Suppressor macrophage (primary cell): ENCODE measurements at places on chromosomes 2 and 18.

DNA sequence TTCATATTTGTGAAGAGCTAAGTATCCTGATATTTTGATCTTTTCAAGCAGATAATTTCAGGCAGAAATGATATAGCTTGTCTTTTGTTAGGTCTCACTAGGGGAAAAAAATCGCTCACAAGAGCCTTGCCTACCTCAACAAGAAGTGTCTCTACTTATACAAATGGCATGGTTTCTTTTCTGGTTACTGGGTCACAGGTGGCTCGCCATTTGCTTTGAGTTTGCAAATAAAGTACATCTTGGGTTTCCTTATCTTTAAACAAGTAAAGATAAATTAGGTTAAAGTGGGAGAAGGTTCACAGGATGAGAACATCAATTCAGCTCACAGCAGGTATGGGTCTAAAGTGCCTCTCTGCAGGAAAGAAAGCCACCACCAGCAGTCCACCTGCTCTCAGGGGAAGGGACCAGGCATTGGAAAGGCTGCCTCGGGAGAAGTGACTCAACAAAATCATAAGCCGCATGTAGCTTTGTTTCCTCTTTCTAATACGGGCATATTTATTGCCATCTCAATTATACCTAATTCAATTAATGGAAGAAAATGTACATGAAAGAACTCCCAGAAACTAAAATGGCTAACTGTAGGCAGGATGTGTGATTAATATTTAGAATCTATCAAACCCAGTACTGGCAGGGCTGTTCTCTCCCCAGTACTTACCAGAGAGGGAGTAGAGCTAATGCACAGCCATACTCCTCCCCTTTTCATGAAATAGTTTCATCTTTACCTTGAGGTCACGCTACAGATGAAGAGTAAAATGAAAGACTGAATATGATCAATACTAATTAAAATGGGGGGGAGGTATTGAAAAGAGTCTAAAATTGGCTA is 28.3 kb downstream of the CDC42EP3 start:
- DNase-seq, result peak; percentile 45

- no peak for DNase-seq
These were observed 443.7 kb downstream of the BCL11A start for GRCh38 chr2:60109744-60110143.

GRCh38 chr2:143468341-143468888 is 339.2 kb downstream of the ARHGAP15 start:
- no peak for DNase-seq

- peak; percentile 89 for DNase-seq
These were observed 19.9 kb downstream of the ABCG5 start for GRCh38 chr2:43818761-43819160.

- no peak for DNase-seq
These were observed 19.8 kb upstream of the DDX18 start for GRCh38 chr2:117794668-117795067.

DNA sequence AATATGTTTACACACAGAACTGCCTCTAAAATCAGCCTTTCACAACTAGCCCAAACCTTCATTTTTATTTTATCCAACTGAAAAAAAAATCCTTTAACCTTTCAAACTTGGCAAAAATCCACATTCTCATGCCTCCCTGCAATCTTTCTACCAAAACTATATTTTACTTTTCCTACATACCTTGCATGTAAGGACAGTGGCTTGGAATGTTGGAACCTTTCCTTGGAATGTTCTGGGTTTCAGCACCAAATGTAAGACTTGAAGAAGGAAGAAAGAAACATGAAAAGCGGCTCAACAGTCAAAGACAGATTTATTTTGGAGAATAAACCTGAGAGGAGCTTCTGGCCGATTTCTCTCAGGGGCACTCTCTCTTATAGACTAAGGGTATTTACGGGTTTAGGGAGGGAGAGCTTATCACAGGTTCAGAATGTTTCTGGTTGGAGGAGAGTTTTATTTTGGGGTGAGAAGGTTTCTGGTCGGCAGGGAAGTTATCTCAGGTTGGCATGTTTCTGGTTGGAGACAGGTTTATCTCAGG is 79.7 kb downstream of the RRM2 start:
- no peak for DNase-seq

DNA sequence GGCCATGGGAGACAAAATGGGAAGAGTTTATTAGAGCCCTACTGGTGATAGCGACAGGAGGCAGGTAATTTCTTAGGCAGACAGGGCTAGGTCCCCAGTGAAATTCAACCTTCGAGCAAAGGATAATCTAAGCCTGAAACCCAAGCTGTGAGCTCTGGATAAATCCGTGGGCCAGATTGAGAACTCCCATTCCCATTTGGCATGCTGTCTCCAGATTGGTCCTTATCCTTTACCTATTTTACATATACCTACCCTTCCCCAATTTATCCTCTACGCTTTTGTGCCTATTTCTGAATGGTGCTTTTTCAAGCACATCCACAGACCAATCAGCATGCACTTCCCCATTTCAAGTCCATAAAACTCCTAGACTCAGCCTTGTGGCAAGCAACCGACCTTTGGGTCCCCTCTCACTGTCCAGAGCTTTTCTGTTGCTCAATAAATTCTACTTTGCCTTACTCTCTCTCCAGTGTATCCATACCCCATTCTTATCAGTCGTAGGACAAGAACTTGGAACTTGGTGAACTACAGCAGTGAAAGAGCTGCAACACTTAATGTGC is 268.0 kb downstream of the MYCN start:
- no peak for DNase-seq

DNA sequence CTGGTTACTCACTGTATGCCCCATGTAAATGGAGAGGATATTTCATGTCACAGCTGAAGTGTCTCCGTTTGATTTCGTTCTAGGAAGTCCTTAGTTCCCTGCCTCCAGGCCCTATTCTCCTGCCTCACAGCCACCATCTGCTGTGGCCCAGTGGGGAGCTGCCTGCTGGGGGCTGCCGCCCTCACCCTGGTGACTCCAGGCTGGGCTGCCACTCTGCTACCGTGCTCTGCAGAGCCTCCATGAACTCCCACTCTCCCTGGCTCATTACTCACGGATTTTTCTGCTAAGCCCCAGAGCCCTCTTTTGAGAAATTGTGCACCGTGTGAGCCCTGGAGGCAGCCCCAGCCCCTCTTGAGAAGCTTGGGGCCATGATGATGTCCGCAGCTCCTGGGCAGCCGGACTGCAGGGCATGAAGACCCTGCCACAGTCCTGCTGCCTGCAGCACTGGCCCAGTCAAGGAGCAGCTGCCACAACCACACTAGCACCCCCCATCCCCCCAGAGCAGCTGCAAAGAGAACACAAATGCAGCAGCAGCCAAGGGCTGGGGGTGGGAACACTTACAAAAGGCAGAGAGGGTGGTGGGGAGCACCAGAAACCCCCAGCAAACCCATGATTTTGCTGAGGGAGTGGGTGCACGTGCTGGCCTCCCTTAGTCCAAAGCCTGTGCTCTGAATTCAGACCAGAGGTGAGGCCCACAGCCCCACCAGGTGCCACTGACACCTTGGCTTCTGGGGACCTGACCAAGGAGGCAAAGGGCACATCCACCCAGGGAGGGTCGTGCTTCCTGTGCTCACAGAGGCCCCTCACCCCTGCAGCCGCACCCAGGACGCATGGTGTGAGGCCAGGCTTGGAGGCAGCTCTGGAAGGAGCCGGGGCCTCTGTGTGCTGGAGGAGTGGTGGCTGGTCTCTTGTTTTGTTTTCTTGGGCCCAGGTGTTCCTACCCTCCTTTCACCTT is 270.2 kb upstream of the RAB6C start:
- DNase-seq, result no peak

DNA sequence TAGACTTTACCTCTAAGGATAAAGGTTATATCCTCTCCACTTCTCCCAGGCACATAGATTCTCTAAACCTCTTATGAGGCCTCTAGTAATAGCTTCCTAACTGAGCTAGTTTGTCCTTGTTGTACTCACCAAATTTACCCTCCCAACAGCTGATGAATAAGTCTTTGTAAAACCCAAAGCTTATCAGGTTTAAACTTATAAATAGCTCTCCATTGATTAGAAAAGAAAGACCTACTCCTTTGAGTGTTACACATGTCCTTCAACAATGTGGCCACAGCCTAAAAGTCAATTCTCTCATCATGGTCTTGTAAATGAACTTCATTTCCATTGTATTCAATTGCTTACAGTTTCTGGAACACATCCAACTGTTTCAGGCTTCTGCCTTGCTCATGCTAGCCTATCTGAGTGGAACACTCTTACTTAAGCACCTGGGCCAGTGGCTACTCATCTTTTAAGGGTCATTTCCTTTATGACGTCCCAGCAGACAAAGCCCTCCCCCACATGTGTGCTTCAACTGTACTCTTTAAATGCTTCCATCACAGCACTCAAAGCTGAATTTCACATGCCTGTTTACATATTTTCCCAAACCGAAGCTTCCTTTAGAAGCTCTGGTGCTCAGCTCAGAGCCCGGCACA is 131.6 kb downstream of the CDH2 start:
- no peak for DNase-seq

GRCh38 chr2:36539631-36540030 is 58.3 kb downstream of the FEZ2 start:
- no peak for DNase-seq

- DNase-seq, result peak; percentile 61
These were observed 133.4 kb downstream of the AFF3 start for GRCh38 chr2:100008956-100009355.

- no peak for DNase-seq
These were observed 107.0 kb downstream of the STRN start for GRCh38 chr2:36859366-36859792.

DNA sequence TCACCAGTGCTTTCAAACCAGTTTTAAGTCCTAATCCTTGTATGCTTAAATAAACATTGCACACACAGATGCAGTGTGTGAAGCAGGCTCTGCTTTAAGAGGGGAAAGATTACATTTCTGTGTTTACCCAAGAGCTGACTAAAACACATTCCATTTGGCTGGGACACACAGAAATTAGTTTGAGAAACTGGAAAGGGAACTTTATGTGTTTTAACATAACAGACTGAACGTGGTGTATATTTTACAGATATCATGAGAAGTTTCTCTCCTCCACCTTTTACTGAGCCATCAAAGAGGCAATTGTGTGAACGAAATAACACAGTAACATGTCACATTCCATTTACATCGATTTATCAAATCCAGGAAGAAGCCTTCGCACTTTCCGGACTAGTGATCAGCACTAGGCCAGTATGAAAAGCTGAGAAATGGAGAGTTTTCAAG is 121.8 kb downstream of the MAIP1 start:
- no peak for DNase-seq

- DNase-seq, result no peak
These were observed 133.6 kb downstream of the NFATC1 start for GRCh38 chr18:79529296-79529695.

- no peak for DNase-seq
These were observed 45.2 kb downstream of the ITGA6 start for GRCh38 chr2:172472446-172473033.

GRCh38 chr2:169159686-169160085 is 90.3 kb downstream of the DHRS9 start:
- no peak for DNase-seq

DNA sequence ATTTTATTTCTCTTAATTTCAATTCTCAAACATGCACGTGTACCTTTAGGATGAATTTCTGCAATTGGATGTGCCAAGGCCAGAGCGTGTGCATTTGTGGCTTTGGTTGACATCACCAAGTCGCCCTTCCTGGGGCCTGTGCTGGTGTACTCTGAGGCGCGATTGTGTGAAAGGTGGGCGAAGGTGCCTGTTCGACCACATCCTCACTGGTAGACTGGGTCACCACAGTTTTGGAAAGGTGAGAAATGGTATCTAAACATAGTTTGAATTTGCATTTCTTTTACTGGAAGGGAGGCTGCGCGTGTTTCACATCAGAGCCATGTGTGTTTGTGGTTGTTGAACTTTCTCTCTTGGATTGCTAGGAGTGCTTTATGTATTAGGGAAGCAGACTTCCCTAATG is 89.8 kb downstream of the LDLRAD4 start:
- DNase-seq, result no peak

- no peak for DNase-seq
These were observed 19.3 kb downstream of the PPP4R1 start for GRCh38 chr18:9594823-9595596.

GRCh38 chr2:51256736-51257135 is 224.8 kb upstream of the NRXN1 start:
- no peak for DNase-seq

DNA sequence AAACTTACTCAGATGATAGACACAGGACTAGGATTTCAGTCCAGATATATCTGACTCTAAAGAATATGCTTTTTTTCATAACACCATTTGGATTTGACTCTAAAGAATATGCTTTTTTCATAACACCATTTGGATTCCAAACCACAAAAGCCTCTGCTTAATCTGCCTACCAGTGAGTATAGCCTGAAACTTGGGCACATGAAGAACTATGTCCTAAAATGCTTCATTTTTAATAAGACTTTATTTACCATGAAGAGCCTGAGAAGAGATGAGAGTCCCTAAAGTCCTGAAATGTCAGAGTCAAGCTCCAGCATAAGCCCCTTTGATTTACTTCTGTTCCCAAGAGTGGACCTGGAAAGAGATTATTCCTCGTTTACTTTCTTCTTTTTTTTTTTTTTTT is 54.5 kb upstream of the STPG4 start:
- no peak for DNase-seq

GRCh38 chr2:121485039-121485438 is 45.6 kb upstream of the RNU4ATAC start:
- DNase-seq, result no peak

DNA sequence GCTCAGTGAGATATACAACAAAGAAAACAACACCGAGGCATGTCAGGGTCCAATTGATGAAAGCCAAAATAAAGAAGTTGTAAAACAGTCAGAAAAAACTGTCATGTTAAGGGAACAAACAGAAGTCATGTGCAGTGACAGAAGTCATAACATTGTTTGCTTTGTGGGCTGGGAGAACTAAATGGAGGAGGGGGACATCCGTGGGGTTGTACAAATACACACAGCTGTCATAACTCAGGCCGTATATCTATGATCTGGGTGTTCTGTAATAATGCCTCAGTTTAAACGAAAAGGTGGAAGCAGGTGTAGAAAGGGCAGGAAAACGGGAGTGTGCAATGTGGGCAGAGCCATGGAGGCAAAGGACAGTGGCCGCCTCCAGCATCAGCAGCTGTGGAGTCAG is 27.3 kb downstream of the TIMM21 start:
- DNase-seq, result no peak

GRCh38 chr2:168912901-168913369 is 11.8 kb downstream of the G6PC2 start:
- DNase-seq, result no peak

DNA sequence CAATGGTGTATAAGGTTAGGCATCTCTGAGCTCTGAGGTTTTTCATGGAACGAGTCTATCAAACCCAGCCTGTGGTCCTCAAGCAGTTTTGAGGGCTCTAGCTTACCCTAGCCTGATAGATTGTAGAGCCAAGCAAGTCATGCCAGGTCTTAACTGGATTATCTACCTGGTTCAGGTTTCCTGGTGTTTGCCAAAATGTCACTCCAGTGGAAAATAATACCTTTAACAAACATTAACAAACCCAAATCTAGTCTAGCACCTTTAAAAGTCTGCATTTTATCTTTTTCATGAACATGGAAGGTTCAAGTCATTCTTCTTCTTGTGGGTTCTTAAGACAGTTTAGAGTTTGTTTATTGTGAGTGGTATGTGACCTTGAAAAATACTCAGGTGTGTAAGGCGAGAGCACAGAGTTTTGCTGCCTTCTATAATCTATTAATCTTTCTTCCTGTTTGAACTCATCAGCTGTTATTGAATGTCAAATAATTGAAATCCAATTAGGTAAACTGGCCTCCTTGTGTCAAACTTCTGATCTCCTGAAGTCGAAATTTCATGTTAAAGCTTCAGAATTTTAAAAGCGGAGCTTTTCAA is 13.4 kb upstream of the ADGRF3 start:
- DNase-seq, result no peak
